Ammon's horn (tissue), 1 donor: ENCODE measurements at places on chromosomes 7 and 10.
A peak's percentile ranks its signal among the peaks of the same experiment; 100 is the strongest.

DNA sequence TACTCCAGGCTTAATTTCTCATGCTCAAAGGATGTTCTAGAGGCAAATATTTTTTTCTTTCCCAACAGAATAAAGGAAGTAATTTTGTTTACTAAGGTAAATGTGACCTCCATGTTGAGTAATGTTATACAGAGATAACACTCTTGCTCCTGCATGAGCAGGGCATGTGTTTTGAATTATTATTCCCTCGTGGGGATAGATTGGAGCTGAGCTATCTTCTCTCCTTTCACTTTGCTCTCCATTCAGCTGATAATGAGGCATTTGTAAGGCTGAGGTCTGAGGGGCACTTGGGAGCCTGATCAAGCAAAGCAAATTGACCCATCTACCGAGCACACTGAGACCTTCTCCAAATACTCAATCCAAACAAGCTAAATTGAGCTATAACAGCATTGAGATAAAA lies 50.7 kb upstream of the GHITM start:
- DNase-seq = no peak

- no peak for DNase-seq
Observed at GRCh38 chr7:6590645-6591110, 857 bp downstream of the INTS15 start.

- DNase-seq = no peak
Observed at GRCh38 chr7:4774658-4775249, 669 bp upstream of the AP5Z1 start.

DNA sequence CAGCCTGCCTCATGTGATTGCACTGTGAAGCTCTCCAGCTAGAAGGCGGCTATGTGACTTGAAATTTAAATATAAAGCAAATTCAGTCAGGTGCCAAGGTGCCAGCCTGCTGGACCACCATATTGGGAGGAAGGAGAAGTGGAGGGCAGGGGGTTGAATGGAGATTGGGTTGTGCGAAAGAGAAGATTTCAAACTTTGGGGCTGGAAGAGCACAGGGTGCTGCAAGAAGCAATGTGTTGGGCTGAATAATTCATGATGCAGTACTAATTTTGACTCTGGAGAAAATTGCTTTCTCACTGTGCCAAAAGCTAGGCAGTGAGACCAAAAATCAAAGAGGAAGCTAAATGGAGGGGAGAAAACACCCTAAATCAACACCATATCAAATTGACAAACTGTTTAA lies 335.3 kb downstream of the NRG3 start:
- peak; percentile 45 for DNase-seq

- DNase-seq = no peak
Observed at GRCh38 chr7:20354610-20355528, 24.2 kb downstream of the ITGB8 start.

DNA sequence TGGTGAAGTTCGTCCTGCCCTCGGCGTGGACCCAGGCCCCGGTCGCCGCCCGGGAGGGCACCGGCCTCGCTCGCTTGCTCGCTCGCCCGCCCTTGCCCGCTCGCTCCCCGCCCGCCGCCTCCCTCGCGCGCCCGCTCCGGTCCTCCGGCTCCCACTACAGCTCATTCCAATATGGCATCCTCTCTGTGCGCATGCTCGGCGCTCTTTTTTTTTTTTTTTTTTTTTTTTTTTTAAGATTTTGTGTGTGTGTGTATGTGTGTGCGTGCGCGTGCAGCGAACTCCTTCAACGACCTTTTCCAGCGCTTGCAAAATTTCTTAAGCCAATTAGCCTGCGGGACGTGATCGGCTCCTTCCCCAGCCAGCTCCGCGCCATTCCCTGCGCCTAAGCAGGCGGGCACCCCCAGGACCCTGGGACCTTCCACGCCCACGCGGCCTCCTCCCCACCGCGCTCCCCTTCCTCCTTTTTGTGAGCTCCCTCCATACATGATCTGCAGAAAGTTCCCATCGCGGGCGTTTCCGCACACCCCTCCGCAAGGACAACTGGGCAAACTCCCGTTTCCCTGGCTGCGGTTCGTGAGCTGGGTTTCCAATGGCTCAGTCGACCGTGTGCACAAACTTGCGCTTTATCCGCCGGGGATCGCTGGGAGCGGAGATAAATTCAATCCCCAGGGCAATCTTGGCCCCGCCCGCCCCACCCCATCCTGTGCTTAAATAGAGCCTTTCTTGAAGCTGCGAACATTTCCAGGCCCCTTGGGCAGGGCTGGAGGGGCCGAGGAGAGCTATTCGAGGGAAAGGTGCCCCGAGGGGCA lies at the start of gene SFMBT2:
Gene SFMBT2, minus strand, starts transcription at position 173 of the 809 bp plus-strand sequence. CDS start 29,136 bp downstream, outside the sequence.
- DNase-seq = peak; percentile 73

GRCh38 chr7:5348134-5349004 lies 65.6 kb downstream of the SLC29A4 start:
- DNase-seq = peak; percentile 64
